Dermis microvascular lymphatic vessel endothelial cell (primary cell): ENCODE measurements at places on chromosomes 3 and 15.

DNA sequence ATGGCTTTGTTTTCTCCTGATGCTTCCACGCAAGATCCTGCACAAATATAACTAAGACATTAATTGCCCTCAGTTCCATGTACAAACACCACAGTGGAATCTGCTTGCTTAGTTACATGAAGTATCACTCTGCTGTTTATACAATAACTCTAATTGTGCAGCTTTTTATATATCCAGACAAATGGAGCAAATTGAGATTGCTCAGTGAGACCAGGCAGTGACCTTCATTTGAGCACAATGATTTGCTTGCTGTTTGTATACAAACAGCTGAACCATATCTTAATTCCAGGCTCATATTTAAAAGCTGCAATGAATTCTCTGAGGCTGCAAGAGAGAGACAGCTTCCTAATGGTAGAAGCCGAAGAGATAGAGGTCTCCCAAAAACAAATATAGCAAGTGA, 243.7 kb downstream of the CADPS start:
- DNase-seq, result no peak

DNA sequence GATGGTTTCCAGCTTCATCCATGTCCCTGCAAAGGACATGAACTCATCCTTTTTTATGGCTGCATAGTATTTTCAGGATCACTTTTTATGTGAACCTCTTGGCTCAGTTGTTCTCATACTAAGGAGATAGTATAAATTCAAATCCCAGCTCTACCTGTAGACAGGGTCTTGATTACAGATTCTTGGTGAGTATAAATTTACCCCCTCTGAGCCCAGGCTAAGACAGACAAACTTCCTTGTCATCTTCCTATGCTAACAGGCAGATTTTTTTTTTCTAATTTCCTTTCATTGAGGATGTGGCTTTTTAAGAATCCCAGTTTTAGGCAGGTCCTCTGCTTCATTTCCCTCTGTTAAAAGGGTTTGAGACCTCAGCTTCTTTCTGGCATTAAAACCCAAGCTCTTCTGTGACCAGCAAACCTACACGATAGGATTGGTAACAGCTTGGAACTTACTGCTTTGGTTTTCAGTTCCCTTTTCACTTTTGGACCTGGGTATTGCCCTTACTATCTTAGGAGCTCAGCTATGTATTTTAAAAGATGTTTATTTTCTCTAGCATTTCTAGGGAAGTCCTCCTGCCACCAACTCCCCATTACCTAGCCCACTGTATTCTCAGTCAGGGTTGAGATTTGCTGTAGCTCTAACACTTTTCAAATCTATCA, 72.5 kb downstream of the VPS8 start:
- no peak for DNase-seq

DNA sequence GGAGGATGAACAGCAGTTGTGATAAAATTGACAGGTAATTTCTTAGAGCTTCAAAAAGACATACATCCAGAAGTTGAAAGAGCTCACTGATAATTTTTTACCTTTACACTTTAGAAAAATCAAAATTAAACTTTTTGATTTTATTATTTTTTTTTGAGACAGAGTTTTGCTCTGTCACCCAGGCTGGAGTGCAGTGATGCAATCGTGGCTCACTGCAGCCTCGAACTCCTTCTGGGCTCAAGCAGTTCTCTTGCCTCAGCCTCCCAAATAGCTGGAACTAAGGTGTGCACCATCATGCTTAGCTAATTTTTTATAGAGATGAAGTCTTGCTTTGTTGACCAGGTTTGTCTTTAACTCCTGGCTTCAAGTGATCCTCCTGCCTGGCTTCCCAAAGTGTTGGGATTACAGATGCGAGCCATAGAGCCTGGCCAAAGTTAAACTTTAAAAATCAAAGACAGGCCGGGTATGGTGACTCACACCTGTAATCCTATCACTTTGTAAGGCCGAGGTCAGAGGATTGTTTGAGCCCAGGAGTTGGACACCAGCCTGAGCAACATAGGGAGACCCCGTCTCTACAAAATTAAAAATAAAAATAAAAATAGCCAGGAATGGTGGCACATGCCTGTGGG, 21.7 kb downstream of the PLA2G4F start:
- DNase-seq, result no peak

- DNase-seq, result no peak
Observed at GRCh38 chr15:91553196-91553854, 300.2 kb upstream of the SLCO3A1 start.

DNA sequence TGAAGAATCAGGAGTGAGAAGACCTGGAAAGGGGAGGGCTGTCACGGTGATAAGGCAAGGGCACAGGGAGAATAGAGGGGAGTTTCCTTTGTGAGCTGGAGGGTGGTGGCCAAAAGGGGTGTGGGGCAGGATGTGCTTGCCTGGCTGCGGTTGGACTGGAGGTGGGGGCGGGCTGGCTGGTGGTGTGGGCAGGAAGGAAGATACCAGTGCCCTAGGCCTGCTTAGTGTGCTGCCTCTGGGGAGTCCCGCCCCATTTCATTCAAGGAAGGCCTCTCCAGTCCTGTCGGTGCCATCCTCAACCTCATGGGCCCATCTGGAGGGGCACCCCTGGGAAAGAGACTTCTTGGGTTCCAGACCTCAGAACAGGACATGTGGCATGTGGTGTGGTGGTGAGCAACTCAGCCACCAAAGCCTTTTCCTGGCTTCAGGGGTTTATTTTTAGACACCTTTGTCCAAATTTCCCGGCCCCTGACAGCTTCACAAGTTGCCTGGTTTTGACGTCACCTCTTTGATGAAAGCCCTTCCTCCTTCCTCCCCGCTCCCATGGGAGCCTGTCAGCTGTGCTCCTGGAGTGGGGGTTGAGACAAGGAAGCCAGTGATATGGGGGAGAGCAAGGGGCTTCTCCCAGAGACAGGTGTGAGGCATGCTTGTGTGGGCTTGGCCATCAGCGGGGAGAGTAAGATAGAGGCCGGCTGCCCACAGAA, 15.6 kb downstream of the TEX264 start:
- DNase-seq, result peak; percentile 61

DNA sequence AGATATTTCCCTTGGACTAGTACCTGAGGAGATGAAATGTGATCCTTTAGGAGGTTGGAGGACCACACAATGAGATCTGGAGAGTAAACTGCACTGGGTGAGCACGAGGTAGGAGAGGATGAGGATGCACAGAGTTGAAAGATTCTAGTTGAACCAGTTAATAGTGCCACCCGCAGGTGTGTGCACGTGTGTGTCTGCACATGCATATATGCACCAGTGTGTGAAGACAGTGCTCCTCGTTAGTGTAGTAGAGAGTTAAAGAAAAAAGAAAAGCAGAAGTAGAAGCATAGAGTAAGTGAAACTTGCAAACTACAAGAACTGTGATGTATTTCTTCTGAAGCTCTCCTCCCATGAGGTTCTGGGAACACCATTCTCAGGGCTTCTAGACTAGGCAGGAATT, 8.4 kb downstream of the MED12L start:
- no peak for DNase-seq

GRCh38 chr3:74844428-74844827, 230.0 kb upstream of the CNTN3 start:
- no peak for DNase-seq

DNA sequence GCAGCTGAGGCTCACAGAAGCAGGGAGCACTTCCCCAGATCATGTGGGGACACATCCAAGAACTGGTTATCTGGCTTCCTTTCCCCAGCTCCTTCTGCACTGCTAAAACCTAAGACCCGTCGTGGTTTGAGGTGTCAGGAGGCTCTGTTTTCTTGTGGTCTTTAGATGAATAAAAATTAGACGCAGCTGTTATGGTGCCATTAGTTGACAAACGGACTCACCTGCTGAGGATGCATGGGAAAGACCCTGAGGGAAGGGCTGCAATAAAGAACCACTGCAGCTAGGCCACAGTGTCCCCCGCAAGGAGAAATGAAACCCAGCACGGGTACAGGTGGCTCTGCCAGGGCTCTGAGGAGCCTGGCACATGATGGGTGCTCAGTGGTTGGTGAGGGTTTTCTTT, 99.4 kb downstream of the IQSEC1 start:
- no peak for DNase-seq

DNA sequence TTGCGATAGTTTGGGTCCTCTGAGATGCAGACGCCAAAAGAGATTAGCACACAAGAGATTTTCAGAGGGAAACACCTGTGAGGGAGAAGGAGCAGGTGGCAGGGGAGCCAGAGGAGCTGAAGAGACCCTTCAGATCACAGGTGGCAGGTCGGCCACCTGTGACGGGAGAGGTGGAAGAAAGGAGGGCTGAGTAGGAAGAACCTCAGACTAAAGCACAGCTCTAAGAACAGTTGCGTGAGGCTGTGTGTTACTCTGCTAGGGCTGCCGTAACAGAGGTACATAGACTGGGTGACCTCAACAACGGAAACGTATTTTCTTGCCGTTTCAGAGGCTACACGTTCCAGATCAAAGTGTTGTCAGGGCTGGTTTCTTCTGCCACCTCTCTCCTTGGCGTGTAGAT, 38.5 kb downstream of the C2CD4A start:
- DNase-seq, result no peak

GRCh38 chr3:23640471-23641146, 165.1 kb upstream of the UBE2E1 start:
- DNase-seq, result no peak

- DNase-seq, result no peak
Observed at GRCh38 chr3:46222435-46223161, 14.5 kb upstream of the CCR1 start.

DNA sequence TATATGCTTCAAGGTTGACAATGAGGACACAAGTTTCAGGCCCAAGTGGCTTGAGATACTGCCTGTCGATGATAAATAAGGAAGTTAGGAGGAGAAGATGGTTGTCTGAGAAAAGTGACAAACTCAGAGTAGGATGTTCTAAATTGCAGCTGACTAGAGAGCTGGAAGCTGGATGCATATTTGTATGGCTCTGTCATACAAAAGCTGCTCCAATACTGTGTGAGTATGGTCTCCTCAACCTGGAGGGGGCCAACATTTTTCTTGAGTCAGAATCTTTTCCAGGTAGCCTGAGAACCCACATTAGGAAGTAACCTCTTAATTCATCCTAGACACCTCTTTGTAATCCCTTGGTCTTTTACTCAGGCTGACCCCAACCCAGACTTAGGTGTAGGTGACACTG, 28.4 kb upstream of the TPRG1 start:
- DNase-seq, result no peak

GRCh38 chr3:57060089-57060821, at the start of gene SPATA12:
SPATA12 (plus strand) TSS chr3:57060664; CDS start chr3:57073695, 13,031 bp downstream.
- peak; percentile 81 for DNase-seq

DNA sequence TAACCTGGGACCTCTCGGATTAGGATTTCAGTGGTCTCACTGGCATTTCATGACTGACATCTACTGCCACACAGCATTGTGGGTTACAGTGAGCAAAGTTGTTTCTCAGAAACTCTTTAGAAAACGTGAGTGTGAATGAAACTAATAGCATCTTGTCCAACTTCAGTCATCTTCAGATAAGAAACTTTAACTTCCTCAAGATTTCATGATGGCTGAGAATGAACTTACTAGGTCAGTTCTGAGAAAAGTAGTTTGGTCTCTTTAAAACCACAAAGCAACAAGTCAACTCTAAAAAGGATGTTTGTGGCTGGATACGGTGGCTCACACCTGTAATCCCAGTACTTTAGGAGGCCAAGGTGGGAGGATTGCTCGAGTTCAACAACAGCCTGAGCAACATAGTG, 14.2 kb upstream of the HOMER2 start:
- DNase-seq, result no peak

DNA sequence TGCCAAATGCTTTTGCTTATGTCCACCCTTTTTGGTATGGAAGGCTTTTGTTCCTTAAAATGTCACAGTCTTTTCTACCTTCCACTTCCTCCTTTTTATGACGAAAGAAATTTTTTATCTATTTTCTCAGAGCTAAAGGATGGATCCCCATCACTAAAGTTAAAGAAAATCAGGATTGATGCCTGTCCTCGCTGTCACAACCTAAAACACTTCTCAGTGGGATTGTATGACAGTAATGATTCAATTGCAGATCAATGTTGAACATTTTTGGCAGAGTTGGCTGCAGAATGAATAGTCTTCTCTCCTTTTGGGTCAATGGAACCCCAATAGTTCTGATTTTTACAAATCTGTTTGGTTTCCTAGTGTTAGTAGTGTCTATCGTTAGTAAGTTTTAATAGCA, 549.8 kb upstream of the ROBO2 start:
- DNase-seq, result no peak

DNA sequence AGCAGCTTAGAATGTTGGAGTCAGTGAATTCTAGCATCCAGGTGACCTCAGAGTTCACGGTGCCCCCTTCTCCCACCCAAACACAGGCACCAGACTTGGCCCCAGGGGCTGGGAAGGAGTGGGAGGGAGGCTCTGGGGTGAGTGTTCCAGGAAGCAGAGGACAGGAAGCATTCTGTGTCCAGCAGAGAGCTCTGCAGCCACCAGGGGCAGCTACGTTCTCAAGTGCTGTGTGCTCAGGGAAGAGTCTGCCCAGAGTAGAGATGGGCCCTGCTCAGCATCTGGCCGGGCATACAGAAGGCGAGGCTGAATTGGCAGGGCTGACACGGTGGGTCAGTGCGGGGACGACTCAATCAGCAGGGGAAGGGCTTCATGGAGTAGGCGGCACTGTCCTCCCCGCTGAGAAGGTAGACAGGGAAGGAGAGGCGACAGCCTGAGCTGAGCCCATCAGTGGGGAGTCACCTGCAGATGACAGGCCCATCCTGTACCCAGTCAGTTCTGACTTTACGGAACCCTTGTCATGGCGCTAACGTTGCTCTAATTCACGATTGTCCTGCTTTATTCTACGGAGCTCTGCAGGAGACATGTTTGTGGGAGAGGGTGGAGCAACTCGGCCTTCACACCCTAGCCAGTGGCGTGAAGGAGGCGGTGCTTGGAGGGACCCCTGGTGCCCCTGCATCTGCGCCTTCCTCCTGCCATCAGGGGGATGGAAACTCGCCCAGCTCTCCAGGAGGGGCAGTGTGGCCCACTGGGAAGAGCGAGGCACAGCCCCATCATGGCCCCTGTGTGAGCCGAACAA, 82.2 kb downstream of the C3orf70 start:
- DNase-seq, result peak; percentile 33

DNA sequence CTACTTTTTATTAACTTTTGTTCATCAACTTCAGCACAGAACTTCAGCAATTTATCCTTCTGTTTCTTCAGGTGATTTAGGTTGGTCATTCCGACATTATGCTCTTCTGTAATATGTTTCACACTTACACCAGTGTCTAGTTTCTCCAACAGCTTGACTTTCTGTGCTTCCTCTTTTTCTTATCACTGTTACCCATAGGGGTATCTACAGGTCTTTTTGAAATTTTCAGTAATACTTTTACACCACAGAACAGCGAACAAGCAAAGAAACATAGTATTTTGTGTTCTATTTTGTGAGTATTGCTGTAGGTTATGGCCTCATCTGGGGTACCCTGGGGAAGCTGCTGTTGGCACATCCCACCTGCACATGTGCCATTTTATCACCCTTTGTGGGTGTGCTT, 260.7 kb downstream of the NSUN3 start:
- no peak for DNase-seq

DNA sequence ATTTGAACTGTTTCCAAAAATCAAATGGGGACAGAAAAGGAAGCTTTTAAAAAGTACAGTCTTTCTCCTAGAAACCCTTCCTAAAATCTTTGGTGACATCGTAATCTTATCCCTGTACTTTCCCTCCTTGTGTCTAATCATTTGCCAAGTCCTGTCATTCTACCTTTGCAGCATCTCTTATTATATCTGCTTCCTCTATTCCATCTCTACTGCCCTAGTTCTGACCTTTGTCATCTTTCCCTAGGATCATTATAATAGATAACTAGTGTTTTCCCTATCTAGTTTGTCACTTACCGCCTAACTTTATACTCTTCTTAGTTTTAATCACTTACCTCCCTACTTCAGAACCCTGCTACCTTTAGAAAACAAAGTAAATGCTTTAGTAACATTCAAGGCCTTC, 11.6 kb downstream of the USP8 start:
- DNase-seq, result no peak

GRCh38 chr3:178748874-178749273, 212.6 kb downstream of the KCNMB2 start:
- no peak for DNase-seq
